Posterior vena cava (tissue), 2 donors: ENCODE measurements at places on chromosomes 3 and 15. TPM values are rescaled to one million over a fixed set of nuclear protein-coding genes. Genes with fewer than 3 reads are reported as not detected.

GRCh38 chr15:81000144-81000623 lies 539 bp upstream of the TLNRD1 start:
- no peak for DNase-seq

CLDN11 gene
- 26.5 TPM for total RNA-seq

SMAD6 gene
- total RNA-seq: 18.4 TPM

DNA sequence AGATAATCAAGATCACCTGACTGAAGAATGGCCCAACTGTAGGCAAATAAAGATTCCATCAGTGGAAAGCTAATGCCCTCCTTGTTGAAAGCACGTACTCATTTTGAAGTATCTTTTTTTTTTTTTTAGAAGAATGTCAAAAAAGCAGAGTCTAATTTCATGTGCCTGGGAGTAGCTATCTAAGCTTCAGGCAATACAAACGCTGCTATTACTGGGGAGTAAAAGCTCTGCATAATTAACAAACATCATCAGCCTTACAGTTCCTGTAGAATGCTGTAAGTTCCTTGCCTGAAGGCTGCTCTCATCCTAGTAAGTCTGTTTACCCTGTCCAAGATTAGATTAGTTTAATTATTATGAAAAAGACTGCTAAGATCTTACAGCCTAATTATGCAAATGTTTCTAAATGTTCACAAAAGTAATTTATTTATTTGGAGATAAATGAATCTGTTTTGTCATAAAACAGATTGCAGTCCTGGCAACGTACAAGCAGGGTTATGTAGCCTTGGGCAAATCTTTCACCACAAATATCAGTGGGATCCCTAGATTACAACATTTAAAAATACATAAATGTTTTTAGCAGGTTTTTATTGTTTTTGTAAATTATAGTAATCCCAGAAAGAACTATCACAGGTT lies 451.3 kb upstream of the AGTR1 start:
- DNase-seq: no peak

- no peak for DNase-seq
These were observed 57.4 kb downstream of the CDAN1 start for GRCh38 chr15:42679285-42680141.

GRCh38 chr3:13160619-13161018 lies 87.4 kb upstream of the IQSEC1 start:
- DNase-seq: peak; percentile 53

- DNase-seq: no peak
These were observed 164.4 kb downstream of the KLHL25 start for GRCh38 chr15:85630311-85630710.

BNC1 gene
- total RNA-seq: 0.19 TPM

DNA sequence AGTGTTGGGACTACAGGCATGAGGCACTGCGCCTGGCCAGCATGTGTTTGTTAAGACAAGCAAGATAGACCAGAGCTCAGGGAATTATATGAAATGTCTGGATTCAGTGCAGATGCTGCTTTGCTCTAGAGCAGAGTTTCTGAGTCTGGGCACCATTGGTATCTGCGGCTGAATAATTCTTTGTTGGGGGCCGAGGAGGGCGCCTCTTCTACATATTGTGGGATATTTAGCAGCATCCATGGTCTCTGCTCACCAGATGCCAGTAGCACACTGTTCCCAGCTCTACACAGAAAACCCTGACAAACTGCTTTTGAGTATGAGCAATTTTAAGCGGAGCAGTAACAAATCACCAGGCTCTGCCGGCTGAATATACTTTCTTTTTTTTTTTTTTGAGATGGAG lies 3.6 kb upstream of the LDHAL6B start:
- no peak for DNase-seq

FOXB1 gene
- total RNA-seq: not detected

DNA sequence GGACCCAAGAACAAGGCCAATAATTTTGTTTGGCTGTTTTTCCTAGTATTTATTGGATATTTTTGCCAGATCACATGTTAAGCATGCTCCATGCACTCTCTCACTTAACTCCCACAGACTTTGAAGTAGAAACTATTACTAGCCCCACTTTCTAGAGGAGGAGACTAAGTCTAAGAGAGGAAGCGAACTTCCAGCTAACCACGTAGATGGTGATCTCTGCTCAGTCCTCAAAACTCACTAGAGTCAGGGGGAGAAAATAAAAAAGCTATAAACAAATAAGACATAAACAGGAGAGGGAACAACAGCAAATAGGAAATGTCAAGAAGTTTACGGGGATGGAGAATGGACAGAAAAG lies 481.0 kb upstream of the PROK2 start:
- no peak for DNase-seq

DNA sequence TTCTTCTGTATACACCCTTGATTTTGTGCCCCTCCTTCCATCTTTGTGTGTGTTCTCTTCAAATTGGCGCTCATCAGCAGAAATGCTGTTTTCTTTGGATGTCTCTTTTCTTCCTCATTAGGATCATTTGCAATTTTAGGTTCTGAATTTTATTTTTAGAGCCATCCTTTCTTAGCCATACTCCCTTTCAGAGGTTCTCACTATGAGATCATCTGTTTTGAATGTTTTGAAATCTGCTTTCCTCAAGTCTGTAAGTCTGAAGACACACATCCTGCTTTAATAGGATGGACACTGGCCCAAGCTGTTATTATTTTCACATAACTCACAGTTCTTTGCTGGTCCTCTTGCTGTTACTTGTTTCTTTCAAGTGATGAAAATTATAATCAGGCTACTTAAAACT lies 124.8 kb downstream of the BDH1 start:
- DNase-seq: no peak

GRCh38 chr3:147758771-147759170 lies 349.6 kb downstream of the ZIC1 start:
- no peak for DNase-seq

BUB1B gene
- 0.86 TPM for total RNA-seq

DNA sequence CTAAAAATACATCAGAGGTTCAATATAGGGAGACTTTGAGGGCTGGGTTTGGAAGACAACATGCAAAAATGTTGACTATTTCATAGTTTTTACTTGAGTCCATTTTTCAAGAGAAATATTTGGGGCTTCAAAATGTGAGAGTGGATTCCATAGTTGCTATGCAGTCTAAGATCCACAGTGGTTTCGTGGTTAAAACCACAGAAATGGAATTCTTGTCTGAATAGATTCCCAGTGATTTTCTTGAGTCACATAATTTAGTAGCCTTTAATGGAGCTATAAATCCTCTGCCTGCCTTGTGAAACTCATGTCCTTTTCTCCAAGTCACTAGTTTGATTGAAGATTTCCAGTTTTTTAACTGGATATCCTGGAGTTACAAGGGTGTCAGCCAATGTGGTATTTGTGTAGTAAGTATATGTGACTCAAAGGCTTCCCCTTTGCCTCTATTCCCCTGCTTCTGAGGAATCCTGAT lies 94.7 kb upstream of the RBMS3 start:
- DNase-seq: no peak

DNA sequence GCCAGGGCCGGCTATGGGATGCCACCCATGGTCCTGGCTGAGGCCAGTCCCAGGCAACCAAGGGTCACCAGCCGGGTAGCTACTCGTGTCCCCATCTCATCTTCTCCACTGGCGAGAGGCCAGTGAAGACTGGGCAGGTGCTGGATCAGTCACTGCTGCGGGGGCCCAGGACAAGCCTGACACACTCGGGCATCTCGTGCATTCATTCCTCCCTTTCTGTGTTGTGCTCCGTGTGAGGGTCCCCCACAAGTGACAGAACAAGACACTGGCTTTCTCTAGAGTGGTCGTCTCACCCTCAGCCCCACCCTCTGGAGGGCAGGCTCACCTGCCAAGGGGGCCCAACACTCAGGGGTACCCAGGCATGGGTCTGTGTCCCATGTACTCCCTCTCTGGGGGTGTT lies 48.4 kb downstream of the ROPN1B start:
- DNase-seq: no peak

GRCh38 chr3:143634991-143635390 lies 213.3 kb downstream of the SLC9A9 start:
- DNase-seq: no peak

DNA sequence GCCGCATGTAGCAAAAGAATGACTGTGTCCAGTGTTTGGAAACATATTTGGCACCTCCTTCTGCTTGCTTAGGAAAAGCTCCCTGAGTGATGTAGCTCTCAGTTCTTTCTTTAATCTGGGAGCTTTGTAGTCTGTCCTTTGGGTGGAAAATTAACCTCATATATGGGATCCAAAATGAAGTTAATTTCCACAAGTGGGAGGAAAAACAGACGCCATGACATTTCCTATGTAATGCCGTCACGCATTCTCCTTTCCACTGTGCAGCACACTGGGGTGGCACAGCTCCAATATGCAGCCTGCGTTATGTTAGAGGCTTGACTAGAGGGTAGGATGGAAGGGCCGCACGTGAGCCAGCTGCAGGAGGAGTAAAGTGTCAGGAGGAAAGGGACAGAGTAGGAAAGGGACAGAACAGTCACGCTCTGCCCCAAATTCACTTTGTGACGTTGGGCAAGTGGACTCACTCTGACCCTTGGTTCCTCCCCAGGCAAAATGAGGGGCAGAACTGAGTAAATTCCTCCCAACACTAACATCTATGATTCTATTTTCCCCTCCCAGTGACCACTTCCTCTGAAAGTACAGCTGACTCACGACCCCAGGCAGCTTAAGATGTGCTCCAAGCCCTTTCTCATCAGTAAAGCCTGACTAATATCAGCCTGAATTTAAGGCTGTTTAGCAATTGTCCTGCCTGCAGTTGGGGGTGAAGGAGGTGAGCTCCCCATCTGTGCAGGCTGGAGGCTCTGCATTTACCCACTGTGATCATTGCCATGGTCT lies 176.5 kb upstream of the PFN2 start:
- DNase-seq: no peak

ECE2 gene
- not detected for total RNA-seq

GRCh38 chr3:149061776-149062175 lies 24.6 kb downstream of the HLTF start:
- no peak for DNase-seq

- no peak for DNase-seq
These were observed 53.0 kb downstream of the STARD5 start for GRCh38 chr15:81270781-81271491.

TF gene
- 2.8 TPM for total RNA-seq

C3orf80 gene
- 0.51 TPM for total RNA-seq

- no peak for DNase-seq
These were observed 27.3 kb upstream of the PYGO1 start for GRCh38 chr15:55615445-55615844.
